ENCODE measurements at places on chromosomes 2 and 18.

DNA sequence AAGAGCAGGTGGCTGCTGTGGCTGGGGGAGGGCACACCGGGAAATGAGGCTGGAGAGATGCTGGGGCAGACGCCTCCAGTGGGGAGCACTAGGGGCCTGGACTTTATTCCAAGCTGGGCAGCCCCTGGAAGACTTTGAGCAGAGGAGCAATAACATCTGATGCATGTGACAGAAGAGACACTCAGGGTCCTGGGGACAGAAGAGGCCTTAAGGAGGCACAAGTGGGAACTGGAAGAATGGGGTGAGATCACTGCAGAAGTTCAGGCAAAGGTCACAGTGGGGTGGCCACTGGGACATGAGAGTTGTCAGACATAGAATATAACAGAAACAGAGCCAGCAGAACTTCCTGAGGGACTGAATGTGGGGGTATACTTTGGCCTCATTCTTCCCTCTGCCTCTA is 24.0 kb downstream of the TGFA start:
- no peak for DNase-seq

DNA sequence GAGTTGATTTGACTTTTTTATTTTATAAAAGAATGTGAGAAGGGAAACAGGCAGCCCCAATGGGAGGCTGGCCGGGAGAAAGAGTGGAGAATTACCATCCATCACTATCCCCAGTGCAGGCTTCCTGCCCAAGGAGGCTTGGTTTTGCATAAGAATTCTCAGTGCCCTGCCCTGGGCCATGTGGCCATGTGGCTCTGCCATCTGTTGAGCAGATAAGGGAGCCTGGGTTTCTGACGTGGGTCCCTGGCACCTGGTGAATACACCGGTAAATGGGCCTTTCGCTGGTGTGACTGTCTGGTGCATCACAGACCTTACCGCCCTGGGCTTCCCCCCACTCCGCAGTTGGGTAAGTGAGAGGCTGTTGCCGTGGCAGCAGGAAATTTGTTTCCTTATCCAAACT is 54.5 kb upstream of the TMEM163 start:
- no peak for DNase-seq

DNA sequence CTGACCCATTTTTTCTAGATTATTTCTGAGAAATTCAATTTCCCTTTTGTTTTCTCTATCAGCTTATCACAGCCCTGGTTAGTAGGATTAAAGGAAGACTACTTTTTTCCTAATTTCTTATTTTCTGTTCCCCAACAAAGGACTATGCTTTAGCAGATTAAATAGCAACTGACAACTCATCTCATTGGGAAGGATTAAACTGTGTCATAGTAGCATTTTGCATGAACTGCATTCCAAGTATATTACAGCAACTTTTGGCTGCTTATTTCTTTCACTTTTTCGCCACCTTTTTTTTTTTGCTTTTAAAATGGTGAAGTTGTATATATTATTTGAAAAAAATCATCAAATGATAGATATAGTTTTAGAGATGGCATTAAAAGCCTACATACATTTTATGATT is 570.3 kb downstream of the FBXO15 start:
- no peak for DNase-seq

GRCh38 chr2:120986898-120987650 is 251.4 kb downstream of the GLI2 start:
- no peak for DNase-seq

DNA sequence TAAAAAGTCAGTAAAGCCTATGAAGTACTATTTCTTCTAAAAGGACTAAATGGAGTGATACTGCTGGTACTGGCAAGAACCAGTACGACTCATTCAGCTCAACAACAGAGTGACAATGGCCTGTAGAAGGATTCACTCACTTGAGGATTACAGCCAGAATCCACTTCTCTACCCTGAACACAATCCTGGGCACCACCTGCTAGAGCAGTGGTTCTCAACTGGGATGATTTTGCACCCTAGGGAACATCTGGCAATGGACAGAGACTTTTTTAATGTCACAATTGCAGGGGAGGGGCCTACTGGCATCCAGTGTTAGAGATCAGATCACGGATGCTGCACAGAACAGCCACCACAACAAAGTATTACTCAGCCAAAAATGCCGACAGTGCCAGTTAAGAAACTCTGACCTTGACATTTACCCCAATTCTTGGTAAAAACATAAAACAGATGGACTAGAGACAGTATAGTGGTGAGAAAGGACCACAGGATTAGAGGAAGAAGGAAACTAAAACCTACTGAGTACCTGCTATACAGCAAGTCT is 5.0 kb downstream of the SPIRE1 start:
- DNase-seq, result no peak

DNA sequence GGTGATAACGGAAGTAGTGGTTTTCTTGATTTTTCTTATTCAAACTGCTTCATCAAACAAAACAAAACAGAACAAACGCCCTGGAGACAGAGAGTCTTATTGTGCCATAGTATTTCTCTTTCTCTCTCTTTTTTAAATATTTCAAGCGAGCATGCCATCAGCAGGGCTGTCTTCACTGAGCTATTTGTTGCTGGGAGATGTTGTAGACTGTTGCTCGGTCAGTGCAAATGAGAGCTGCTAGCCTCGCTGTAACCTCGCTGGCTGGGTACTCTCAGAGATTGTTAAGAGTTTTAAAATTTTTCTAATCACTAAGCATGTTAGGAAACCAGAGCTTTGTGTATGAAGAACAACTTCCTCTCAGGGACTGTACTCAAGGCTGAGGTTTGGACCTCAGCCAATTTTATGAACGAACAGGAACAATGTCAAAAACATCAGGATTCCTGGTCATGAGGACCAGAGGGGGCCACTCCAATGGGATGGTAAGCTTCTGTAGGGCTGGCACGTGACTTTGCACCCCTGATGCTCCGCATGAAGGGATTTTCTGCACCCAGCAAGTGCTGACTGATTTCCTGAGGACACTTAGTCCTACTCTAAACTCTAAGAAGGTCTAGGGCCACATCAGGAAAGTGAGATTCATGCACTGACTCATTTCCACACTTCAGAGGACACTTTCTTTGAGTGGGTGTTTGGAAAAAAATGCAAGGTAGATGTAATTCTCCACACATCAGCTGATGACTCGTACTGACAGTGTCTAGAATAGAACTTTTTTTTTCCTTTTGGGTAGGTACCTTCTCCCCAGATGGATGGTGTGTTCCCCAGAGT is 59.8 kb upstream of the IL1R1 start:
- no peak for DNase-seq

DNA sequence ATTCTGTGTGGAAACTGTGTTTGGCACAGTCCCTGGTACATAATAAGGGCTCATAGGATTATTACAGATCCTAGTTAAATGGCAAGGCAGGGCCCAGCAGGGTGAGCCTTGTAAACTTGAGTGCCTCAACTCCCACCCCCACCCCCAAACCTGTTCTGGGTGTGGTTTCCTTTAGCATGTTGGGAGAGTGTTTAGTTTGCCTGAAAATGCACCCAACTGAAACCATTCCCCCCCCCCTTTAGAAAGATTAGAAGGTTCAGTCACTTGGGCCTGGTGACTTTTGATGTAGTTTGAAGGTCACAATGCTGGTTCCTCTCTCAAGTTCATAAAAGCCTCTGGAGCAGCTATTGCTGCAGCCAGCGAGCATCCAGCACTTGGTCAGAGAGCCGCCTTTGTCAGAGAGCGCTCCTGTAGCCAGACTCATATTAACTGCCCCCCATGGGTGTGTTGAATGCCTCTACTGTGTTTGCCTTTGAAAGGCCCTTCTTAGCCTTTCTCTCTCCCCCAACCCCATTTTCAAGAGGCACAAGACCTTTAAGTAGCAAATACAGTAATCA is 113.7 kb downstream of the SPTBN1 start:
- no peak for DNase-seq

DNA sequence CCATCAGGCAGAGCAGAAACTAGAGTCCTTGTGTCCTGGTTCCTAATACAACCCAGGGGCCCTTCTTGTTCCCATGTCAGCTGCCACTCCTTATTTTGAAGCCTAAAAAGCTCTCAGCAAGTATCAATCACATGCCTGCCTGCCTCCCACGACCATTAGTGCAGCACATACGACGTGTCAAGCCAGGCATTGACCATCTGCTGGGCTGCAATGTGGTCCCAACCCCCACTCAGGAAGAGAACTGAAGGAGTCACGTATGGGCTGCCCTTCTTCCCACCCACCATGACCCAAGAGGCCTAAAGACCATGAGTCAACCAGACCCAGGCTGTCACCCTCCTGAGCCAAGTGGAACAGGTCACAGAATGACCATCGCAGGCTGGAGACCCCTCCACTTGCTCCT is 98.8 kb downstream of the KLHL29 start:
- no peak for DNase-seq

GRCh38 chr2:99150706-99151105 is 4.0 kb downstream of the TSGA10 start:
- DNase-seq, result no peak

- DNase-seq, result no peak
Measured at GRCh38 chr18:75863696-75864095, 436.2 kb upstream of the SMIM21 start.

- DNase-seq, result no peak
Measured at GRCh38 chr2:183024339-183025095, 13.7 kb downstream of the NCKAP1 start.

DNA sequence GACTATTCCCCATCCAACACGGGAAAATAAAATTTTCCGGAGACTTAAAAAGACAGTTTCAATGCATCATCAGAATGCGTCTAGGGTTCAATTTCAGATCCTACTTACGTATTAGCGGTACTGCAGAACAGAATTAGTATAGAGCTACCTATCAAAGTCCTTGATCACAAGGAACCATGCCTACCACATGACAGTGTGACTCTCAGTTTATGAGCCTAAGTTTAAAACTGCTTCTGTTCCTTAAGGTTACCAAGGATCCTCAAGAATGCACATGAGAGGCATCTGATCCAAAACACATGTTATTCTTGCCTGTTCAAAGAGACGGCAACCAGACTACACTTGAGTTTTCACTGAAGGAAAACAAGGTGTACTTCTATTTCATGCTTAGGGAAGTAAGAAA is 369.7 kb downstream of the EPHA4 start:
- DNase-seq, result no peak

DNA sequence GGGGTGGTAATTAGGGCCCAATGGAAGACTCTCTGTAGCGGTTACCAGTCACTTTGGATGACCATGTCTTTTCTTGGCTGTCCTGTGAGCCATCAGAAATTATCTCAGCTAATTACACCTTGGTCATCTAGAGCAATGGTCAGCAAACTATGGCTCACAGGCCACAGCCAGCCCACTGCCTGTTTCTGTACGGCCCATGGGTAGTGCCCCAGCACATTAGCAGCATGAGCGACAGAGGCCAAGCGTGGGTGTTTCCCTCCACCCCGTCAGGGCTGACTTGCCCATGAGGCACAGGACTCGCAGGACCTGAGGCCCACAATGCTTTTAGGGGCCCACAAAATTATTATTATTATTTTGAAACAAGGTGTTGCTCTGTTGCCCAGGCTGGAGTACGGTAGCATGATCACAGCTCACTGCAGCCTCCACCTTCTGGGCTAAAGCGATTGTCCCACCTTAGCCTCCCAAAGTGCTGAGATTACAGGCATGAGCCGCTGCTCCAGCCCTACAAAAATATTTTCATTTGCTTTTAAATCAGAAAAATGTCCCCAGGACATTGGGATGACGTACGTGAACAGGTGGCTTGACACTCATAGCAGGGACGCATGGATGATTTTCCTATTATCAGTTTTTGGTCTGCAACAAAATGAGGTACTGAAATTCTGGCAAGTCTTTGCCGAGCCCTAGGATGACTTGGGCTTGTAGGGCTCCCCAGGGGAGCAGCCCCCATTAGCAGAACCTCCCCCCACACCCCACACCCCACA is 29.3 kb upstream of the CEP68 start:
- no peak for DNase-seq

GRCh38 chr18:4119127-4119648 is 335.9 kb downstream of the DLGAP1 start:
- DNase-seq, result no peak

DNA sequence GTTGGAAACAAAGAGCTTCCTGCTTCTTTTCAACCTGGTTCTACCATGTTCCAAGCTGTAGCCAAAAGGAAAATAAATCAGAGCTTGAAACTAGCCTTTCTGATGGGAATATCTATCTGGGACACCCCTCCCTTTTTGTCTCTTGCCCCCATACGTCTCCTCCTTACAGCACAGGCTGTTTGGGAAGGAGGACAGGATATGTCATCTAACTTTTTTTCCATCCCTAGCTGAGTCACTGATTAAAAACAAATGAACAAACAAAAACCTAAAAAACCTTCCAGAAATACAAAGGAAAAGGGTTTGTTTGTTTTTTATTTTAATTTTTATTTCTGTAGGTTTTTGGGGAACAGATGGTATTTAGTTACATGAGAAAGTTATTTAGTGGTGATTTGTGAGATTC is 151.6 kb downstream of the FAM210A start:
- DNase-seq, result no peak

DNA sequence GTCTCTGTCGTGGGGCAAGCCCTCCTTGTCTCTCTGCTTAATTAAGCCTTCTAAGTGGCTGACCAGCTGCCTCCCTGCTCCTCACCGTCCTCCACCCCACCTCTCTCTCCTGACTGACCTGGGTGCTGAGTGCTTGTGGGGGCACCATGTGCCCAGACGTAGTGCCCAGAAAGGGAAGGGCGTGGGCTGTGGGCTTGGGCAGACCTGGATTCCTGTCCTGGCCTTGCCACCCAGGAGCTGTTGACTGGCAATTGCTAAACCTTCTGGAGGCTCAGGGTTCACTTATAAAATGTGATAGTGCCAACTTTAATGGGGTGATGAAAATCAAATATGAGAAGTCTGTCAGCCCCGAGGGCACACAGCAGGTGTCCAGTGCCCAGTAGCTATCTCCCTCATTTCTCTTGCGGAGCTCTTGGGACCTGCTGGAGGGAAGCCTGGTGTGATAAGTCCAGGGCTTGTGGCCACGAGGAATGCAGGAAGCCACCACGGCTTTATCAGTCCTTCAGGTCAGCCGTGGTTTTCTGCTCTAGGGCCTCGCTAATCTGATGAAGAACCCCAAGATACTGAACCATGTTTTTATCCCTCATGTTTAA is 22.0 kb upstream of the INHBB start:
- no peak for DNase-seq

DNA sequence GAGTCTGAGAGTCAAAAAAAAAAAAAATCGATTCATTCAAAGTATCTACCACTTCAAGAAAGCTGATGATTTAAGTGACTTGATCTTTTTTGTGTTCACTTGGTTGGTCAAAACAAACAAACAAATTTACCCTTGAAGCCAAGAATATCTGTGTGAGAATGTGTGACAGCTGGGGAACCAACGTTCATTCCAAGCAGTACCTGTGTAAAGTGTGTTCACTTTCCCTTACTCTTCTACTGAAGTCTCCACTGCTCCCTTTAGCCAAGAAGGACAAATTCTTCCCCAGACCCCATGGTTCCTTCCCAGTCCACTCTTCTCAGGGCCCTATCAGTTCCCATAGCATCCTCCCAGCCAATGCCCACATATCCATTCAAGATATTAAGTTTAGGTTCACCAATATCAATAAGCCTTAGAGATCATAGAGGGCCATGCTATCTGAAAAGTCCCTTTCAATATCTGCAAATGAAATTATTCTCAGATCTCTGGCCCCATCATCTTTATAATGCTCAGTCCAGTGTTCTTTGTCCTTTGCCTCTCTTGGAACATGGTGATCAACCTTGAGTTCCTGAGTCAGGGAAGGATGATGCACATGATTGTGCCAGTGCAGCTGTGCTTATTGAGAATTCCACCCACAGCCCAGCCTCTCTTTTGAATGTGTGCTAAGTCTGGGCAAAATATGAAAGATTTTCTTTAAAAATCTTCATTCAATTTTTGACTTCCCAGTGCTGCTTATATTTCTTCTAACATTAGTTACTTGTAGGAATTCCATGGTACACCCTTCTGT is 82.8 kb upstream of the DTNA start:
- no peak for DNase-seq

GRCh38 chr2:41431756-41432155 is 616.1 kb upstream of the PKDCC start:
- no peak for DNase-seq

Measured in activated naive CD4-positive, alpha-beta T cell (primary cell).